ENCODE measurements at places on chromosomes 4 and X.

DNA sequence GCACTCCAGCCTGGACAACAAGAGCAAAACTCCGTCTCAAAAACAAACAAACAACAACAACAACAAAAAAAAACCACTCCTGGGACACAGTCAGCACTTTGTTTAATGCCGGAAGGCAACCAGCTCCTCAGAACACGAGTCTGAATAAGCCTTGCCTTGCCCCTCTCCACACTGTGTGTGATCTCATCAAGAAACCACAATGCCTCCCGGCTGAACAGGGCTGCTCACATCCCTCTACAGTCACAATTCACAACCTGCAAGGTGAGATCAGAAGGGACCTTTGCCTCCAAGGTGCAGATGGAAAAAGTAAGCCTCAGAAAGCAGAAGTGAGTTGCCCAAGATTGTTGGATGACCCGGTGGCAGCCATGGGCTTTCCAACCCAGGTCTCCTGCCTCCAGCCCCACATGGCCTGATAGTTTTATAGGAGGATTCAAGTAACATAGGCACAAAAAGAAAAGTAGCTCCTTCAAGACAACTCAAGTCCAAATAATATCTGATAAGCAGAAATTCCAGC lies 80.8 kb downstream of the JAKMIP1 start:
- DNase-seq, result no peak

DNA sequence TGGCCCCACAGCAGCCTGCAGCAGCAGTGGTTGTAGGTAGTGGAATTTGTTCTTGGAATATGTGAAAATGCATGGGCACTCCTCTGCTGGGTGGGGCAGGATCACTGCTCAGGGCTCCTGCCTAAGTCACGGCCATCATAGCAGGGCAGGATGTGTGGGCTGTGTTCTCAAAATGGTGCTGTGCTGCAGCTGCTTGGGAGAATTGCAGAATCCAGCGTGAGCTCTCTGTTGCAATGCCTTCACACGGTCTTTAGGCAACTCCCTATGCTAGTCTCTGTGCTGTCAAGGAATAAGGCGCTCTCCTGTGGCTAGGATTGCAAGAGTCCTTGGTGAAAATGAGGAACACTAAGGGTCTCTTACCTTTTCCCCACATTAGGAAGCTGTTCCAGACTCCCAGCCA lies 42.9 kb downstream of the F8 start:
- DNase-seq, result no peak

DNA sequence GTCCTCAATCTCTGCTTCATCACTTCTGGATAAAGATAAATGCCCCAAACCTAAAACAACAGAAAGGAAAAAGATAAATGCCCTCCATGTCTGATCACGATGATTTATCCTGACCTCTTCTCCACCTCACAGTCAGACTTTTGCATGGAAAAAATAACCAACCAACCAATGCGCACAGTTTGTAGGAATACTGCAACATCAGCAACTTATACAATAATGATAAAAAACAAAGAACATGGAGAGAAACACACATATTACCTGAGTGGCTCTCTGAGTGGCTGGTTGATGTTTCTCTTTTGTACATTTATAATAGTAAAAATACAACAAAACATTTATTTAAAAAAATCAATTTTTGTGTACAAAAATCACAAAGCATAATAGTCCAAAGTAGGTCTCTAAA lies 93.0 kb upstream of the PUDP start:
- no peak for DNase-seq

- no peak for DNase-seq
These were observed 68.5 kb downstream of the CYTL1 start for GRCh38 chr4:4950561-4951290.

GRCh38 chrX:45628041-45628440 lies 427.4 kb upstream of the DIPK2B start:
- DNase-seq, result no peak

GRCh38 chrX:132384301-132384700 lies 104.5 kb downstream of the MBNL3 start:
- DNase-seq, result no peak

DNA sequence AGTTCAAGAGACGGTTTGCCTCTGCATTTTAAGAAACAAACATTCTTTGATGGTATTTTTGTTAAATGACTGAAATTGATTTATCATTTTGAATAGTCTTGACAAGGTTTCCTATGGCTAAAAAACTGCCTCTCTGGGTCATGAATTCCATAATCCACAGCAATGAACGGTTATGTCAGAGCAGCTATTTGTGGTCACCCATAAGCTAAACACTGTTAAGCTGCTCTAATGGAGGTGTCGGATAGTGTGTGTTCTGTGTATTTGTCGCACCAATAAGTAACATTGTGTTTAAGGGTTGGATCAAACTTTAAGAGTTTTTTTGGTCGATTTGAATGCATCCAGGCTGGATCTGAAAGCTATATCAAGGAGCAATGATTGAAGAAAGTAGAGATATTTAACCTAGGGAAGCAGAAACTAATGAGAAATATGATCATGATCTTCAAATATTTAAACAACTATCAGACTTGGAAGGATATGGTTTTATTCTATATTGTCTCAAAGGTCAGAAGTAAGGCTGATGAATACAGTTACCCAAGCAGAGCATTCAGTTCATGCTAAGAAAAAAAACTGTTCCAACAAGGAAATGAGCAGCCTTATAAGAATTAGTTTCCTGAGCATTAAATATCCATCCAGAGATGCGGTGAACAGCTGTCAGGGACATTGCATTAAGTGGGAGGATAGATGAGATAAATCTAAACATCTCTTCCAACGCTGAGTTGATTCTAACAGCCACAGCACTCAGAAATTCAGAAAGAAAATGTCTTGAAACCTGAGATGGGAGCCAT lies 232.3 kb upstream of the RPS6KA3 start:
- no peak for DNase-seq

DNA sequence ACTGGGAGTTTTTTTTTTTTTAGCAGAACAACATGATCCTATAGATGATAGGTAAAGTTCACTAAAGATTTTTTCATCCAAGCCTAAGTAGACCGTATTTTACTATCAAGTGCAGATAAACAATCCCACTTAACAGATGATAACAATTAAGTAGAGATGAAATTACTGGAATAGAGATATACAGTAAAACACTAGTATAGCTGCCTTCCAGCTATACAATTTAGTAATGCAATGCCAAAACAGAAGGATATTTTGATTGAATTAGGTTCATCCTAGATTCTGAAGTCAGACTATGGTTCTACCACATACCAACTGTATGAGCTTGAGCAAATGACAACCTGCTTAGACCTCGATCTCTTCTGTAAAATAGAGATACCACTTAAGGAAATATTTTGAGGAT lies 24.3 kb downstream of the KLHL8 start:
- no peak for DNase-seq

DNA sequence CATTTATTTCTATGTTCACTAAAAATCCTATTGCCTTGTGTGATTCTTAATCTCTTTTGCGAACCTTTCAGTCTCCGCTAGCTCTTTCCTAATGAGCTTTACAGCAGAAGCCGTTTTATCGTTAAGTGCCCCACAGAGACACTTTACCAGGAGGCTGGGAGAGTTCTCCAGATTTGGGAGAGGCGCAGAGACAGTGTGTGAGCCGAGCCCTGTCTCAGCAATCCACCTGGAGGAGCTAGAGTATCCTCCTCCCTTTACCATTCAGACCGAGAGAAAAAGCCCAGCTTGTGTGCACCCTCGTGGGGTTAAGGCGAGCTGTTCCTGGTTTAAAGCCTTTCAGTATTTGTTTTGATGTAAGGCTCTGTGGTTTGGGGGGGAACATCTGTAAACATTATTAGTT lies 54.9 kb upstream of the MTM1 start:
- DNase-seq, result no peak

DNA sequence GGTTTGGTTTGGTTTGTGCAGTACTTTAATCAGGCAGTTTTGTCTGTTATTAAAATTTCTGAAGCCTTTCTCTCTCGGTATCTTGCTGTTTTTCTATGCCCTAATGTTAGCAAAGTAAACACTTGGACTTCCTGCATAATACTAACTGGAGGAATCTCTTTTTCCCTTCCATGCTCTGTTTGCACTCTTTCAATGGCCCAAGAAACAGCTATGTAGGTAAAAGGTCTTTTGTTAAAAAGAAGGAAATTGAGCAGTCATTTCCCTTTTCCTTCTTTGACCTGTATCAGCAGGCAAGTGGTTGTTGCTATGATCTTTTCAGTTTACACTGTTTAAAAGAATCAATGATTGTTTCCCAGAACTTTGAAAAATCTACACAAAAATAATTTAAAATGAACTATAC lies 82.7 kb downstream of the CCSER1 start:
- no peak for DNase-seq

DNA sequence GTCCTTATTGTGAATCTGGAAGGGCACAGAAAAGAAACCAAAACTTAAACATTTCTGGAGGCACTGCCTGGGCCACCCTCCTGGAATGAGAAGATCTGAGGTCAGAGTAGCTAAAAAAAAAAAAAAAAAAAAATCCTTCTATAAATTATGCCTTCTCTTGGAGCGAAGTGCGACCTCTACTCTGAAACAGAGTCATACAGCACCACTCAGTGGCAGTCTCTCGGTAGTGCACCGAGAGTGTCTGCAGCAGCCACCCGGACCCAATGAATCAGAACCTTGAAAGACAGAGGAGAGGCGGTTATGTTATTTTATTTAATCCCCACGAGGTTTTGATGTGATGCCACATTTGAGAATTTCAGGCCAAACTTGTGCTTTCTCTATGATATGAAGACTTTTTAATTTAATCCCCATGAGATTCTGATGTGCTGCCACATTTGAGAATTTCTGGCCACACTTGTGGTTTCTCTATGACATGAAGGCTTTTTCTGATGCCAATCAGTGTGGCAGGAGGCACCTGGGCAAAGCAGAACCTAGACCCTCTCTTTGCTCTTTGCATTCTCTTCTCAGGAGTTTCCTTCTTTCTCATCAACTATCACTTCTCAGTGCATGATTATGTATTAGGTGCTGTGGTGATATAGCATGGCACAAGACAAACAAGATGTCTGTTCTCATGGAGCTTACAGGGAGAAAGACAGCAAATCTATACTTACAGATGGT lies 5.6 kb upstream of the CT47C1 start:
- peak; percentile 20 for DNase-seq

- no peak for DNase-seq
These were observed 53.6 kb downstream of the KLF3 start for GRCh38 chr4:38717604-38718003.

- no peak for DNase-seq
These were observed 2.7 kb downstream of the BCOR start for GRCh38 chrX:40094900-40095582.

DNA sequence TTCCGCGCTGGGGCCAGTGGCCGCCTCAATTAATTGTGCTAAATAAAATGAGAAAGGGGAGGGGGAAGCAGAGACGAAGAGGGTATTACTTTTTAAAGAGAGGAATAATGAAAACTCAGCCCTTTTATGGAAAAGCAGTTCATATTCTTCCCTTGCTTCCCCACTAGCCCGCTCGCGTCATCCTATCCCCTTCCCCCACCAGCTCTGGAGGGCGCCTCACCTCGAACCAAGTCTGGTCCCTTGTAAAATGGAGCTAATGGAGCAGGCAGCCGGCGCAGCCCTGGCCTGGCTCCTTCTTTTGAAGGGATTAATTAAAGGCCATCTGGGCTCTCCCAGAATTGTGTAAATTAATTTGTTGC lies 511 bp upstream of the NKX6-1 start:
- no peak for DNase-seq

DNA sequence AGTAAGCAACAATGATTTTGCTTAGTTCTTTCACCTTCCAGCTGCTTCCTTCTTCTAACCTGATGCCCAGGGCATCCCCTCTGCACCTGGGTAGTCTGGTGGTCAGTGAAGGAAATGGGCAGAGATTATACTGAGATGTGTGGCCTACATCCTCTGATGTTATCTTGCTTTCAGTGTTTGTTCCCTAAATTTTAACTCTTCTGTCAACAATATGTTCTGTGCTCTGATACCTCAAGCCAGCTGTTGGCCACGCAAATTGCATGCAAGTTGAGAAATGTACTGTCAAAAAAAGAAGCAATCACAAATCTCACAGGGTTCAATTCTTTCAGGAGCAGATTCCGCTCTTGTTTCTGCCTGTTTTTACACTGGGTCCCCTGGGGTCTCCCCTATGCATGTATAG lies 73.8 kb downstream of the FBXW7 start:
- no peak for DNase-seq

- DNase-seq, result no peak
These were observed 37.3 kb upstream of the BBS12 start for GRCh38 chr4:122695226-122695625.

DNA sequence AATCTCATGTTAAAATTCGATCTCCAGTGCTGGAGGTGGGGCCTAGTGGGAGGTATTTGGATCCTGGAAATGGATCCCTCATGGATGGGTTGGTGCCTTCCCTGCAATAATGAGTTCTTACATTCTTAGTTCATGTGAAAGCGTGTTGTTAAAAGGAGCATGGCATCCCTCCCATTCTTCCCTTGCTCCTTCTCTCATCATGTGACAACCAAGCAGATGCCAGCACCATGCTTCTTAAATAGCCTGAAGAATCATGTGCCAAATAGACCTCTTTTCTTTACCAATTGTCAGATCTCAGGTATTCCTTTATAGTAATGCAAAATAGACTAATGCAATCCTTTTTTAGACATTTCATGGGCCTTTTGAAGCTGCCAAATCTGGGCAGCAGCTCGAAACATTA lies 29.0 kb upstream of the CLNK start:
- DNase-seq, result no peak

GRCh38 chrX:82412858-82413257 lies 1095.2 kb upstream of the POU3F4 start:
- no peak for DNase-seq

- no peak for DNase-seq
These were observed 30.0 kb upstream of the IRF2 start for GRCh38 chr4:184504385-184504784.

- no peak for DNase-seq
These were observed 51.8 kb upstream of the CBLL2 start for GRCh38 chrX:22220941-22221340.

DNA sequence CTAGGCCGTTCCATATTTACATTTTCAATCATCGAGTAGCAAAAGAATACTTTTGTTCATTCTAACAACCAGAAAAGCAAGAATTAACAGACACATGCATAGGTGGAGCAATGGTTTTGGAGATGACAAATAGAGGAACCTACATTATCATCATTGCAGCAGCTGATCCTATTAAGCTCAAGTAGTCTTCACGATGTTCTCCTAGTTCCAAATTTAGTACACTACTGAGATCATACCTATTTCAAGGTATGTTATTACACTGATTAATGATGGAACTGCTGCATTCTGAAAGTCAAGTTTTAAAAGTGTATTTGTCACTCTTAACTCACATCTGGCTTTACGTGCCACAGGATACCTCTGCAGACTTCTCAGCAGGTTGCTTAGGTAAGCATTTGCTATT lies 87.4 kb downstream of the ADGRA3 start:
- DNase-seq, result no peak
